ENCODE measurements at places on chromosomes 6 and 20.

- no peak for DNase-seq
Measured at GRCh38 chr6:39422238-39422637, 99.7 kb upstream of the KCNK16 start.

DNA sequence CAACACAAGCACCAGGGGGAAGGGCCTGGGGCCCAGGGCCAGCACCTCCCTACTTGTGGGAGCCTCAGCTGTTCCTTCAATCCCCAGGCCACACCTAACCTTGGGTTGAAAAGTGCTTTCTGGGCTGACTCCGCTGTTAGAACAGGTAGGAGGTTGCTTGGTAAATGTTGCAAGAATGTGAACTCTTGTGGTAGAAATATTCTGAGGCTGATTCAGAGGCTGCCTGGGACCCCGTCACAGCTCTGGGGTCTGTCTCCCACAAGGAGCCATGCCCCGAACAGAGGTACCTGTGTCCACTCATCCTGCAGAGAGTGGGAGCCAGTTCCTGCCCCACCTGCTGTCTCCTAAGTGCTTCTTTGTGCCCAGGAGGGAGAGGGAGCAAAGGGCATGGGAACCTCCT lies 14.4 kb upstream of the MAS1L start:
- DNase-seq = no peak

DNA sequence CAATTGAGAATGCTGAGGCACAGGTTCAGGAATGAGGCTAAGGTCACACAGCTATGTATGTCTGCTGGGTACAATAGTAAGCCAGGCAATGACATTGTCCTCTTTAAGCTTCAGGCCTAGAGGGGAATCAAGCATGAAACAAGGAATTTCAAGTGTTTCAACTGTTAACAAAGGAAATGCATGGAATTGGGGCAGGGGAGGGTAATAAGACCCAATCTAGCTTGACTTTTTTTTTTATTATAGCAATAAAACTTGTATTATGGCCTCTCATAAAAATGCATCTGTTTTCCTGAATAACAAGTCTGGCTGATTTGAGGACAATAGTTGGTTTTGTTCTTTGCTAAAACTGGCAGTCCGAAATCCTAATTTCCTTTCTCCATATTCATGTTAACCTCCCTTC lies 336.7 kb downstream of the CBLN4 start:
- DNase-seq = peak; percentile 19

- DNase-seq = no peak
Measured at GRCh38 chr20:62692176-62692575, 16.5 kb upstream of the NTSR1 start.

DNA sequence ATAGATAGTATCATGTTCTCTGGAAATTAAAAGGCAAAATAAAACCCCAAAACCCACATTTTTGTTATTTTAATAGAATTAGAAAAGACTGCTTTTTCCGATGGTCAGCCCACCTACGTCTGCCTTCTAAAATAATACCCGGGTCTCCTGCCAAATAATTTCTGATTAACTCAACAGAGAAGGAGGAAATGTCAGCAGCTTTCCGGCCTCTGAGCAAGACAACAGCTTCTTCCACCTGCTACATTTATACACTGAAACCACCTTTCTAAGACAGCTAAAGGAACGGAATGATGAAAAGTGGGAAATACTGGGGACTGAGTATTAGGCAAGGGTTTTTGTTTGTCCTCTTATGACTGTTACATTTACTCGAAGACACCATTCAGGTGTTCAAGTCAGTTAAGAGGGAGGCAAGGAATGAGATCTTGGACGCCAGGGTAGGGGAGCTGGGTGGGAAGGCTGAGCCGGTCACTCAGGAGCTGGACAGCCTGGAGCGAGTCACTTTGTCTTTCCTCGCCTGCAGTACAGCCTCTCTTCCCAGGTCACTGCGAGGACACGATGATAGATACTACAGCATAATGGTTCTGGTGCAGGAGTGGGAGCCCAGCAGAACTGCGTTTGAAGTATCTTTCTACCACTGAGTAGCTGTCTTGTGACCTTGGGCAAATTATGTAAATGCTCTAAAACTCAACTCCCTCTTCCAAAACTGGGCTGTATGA lies 96.3 kb upstream of the QKI start:
- no peak for DNase-seq

DNA sequence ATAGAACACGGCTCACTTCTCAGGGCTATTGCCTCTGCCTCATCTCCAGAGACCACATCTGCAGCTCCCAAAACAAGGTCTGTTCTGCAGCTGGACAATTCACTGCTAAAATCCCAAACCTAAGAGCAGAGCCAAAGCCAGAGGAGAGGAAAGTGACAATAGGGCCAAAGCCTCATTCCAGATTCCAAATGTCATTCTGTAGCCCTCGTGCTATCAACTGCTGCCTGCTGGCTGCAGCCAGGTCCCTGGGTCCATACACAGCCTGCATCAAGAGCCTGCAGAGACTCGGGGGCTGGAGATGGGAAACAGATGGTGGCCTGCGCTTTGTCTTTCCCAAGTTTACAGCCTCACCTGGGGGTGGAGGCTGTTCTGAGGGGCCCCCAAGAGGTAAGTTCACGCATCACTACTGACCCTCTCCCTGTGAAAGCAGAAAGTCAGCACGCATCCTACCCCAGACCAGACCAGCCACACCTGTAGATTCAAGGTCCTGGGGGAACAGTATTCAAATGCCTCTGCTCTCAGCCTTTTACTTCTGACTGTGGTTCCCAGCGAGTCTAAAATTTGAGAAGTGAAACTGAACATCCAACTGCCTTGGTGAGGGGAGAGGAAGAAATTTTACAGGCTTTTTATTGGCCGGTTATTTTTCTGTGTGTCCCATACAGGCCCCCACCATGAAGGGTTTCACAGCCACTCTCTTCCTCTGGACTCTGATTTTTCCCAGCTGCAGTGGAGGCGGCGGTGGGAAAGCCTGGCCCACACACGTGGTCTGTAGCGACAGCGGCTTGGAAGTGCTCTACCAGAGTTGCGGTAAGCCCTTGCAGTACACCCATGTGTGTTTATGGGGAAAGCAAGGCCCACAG lies at the start of gene LY86:
Gene LY86, plus strand, starts transcription at position 657 of the 860 bp plus-strand sequence. Its CDS starts 15 bp downstream, at position 672.
- no peak for DNase-seq

DNA sequence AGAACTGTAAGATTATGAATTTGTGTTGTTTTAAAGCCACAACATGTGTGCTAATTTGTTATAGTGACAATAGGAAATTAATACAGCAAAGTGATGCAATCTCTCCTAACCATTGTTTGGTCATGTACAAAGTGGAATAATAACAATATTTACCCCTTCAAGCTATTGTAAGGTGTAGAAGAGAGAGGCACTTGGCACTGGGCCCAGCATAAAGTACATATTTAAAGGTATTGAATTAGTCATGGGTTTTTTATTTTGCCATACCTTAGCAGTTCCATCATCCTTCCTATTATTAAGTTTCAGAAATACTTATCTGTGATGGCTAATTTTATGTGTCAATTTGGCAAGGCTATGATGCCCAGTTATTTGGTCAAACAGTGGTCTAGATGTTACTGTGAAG lies 322.4 kb upstream of the TSHZ2 start:
- DNase-seq = no peak

- no peak for DNase-seq
Measured at GRCh38 chr20:4666001-4666479, 55.7 kb upstream of the PRND start.

- DNase-seq = no peak
Measured at GRCh38 chr6:31010393-31011060, at the start of gene MUC22. Gene MUC22 (plus strand): TSS chr6:31010474. CDS start chr6:31010707, 233 bp downstream.

DNA sequence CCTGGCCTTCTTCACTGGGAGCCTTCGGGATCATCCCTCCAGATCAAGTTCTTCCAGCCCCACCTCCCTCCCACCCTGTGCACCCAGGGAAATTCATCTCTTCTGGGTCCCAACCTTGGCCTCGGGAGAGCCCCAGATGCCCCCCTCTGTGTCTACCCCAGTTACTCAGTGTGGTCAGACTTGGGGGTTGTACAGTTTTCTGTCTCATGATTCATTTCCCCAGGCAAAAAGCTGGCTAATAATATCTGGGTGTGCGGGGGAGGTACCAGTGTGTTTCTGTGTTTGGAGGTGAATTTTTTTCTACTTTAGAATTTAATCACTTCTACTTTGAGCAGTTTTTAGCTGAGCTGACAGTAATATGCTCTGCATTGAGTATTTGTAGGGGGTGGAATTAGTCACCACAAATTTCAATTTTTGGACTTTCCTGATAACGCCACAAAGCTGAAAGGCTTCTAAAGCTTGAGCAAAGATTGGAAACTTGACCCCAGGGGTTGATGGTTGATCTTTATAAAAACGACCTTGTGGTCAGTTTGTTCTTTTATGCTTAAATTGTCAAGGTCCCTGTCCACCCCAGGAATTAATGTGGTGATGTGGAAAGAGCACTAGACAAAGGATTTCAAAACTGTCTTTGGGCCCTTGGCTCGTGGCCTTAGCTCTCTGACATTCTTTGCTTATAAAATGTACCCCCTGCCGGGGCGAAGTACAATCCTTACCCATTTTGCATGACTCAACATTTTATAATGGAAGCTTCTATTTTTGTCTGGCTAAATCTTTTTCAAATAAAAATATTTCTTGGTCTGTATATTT lies 284.7 kb upstream of the TAB2 start:
- DNase-seq = peak; percentile 72

GRCh38 chr20:41142919-41143318 lies 5.6 kb downstream of the PLCG1 start:
- DNase-seq = no peak

GRCh38 chr20:47035026-47035590 lies 140.5 kb downstream of the EYA2 start:
- DNase-seq = no peak

DNA sequence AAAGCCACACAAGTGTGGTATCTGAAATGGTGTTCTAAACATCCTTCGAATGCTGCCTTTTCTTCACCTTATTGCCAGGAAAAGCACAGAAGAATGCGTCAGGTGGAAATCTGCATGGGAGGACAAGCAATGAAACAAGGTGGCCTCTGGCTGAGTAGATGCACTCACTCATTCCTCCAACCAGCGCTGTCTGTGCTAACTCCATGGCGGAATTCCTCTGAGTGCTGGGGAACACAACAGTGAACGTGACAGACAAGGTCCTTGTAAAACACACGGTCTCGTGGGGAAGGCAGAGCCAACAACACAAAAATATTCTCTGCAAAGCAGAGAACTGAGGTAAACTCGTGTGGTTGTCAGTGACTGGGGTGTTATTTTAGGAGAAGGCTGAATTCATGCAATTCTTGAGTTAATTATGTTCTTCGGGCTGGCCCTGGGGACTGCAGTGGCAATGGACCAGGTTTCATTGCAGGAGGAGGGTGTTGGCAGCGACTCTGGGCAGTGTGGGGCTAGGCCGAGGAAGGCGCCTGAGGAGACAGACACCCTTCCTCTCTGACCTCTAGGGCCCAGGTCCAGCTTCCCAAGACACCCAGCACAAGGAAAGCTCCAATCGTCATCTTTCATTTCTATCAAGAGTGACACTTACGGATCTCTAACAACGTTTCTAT lies 339.7 kb downstream of the PRKN start:
- DNase-seq = no peak

DNA sequence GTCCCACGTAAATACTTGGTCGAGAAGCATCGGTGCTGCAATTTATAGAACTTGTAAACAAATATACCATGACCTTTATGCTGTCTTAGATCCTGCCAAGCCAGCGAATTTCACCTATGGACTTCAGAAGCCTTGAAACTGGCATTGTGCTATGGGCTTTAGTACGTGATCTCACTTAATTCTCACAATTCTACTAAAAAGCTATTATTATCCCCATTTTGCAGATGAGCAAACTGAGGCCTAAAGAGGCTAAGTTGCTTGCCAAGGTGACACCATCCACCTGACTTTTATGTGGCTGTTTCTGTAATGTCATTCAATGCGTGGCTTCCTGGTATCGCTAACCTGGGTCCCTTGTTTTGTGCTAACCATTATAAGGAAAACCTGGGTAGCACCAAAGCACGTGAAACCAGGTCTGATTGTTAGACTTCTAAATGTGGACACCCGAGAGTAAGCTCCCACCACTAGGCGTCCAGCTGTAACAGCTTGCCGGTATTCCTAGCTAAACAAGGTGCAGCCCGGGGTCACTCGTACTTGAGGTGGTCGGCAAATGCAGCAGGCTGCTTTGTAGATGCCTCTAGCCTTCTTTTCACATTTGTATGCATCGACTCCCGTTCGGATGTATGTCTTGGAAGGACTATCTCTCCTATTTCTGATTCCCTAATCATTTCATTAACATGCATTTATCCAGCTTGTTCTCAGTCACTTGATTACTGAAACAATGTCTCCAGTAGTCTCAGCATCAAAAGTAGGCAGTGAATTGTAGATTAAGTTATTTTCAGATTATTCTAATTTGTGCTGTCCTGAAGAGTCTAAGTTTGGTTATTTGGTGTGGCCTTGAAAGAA lies 1.1 kb downstream of the SYNJ2 start:
- DNase-seq = peak; percentile 24

DNA sequence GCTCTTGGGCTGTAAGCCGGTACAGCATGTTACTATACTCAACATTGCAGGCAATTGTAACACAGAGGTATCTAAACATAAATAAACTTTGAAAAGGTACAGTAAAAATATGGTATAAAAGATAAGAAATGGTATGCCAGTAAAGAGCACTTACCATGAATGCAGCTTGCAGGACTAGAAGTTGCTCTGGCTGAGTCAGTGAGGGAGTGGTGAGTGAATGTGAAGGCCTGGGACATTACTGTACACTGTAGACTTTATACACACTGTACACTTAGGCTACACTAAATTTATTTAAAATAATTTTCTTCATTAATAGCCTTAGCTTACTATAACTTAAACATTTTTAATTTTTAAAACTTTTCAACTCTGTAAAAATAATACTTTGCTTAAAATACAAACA lies 37.8 kb upstream of the ANKEF1 start:
- no peak for DNase-seq

- no peak for DNase-seq
Measured at GRCh38 chr20:25408890-25409289, 1.4 kb downstream of the GINS1 start.

- no peak for DNase-seq
Measured at GRCh38 chr6:148404456-148405054, 61.9 kb downstream of the SASH1 start.

DNA sequence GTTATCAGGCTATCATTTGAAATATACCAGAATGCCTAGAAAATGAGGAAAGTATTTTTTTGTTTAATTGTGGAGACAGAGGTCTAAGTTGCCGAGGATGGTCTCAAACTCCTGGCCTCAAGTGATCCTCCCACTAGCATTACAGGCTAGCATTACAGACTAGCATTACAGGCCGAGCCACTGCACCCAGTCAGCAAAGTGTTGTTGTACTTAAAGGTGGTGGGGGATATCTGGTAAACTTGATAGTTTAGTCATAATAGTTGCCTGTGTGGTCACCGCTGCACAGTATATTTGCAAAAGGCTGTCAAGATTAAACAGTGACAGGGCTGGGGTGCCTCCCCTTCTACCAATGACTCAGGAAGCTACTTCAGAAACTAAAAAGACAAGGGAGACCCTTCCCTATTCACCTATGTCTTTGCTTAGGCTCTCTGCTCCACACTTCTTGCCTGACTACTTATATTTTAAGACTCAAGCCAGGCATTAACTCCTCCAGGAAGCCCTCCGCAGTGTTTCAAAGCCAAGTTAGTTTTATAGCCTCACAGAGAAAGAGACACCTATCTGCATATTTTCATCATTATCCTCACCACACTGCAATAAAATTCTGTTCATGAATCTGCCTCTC lies 3.1 kb upstream of the AKIRIN2 start:
- DNase-seq = no peak

GRCh38 chr6:2998998-2999617 lies 586 bp upstream of the NQO2 start:
- DNase-seq = peak; percentile 70

GRCh38 chr6:143195349-143195845 lies 134.7 kb downstream of the AIG1 start:
- no peak for DNase-seq

- no peak for DNase-seq
Measured at GRCh38 chr6:32689531-32690501, 23.4 kb upstream of the HLA-DQB1 start.

GRCh38 chr6:16352258-16352635 lies 113.9 kb downstream of the GMPR start:
- no peak for DNase-seq

Measured in LoVo (cell line).